ENCODE measurements at places on chromosomes 3 and 15.

DNA sequence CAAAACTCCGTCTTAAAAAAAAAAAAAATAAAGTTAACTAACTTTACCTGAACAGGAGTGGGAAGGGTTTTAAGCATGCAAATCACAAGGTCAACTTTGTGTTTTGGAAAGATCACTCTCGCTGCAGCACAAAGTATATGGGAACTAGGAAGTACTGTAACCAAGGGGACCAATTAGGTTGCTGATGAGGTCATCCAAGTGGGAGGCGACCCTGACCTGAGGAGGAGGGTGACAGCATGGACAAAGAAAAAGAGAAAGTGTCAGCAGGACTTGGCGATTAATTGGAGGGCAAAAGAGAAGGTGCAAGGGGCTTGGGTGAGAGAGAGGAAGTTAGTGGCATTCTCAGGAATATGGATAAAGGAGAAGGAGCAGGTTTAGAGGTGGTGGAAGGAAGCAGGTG lies 89.5 kb upstream of the ZBED2 start:
- no peak overlapping the region for H3K27ac ChIP-seq
- no peak overlapping the region for H3K4me3 ChIP-seq
- no peaks in the 10 kb centered on the region for H3K36me3 ChIP-seq
- H3K27me3 ChIP-seq, result no peaks in the 10 kb centered on the region

GRCh38 chr15:36029606-36030210 lies 483.7 kb upstream of the DPH6 start:
- no peaks in the 10 kb centered on the region for H3K36me3 ChIP-seq
- no peaks in the 10 kb centered on the region for H3K4me1 ChIP-seq
- no peak overlapping the region for H3K27ac ChIP-seq
- DNase-seq, result no peak
- H3K4me3 ChIP-seq, result no peak overlapping the region
- H3K27me3 ChIP-seq, result no peaks in the 10 kb centered on the region

GRCh38 chr3:157810924-157811718 lies 295.1 kb downstream of the SHOX2 start:
- DNase-seq, result no peak
- H3K4me3 ChIP-seq, result no peak overlapping the region
- H3K36me3 ChIP-seq, result no peaks in the 10 kb centered on the region
- no peaks in the 10 kb centered on the region for H3K4me1 ChIP-seq
- no peak overlapping the region for H3K27ac ChIP-seq

DNA sequence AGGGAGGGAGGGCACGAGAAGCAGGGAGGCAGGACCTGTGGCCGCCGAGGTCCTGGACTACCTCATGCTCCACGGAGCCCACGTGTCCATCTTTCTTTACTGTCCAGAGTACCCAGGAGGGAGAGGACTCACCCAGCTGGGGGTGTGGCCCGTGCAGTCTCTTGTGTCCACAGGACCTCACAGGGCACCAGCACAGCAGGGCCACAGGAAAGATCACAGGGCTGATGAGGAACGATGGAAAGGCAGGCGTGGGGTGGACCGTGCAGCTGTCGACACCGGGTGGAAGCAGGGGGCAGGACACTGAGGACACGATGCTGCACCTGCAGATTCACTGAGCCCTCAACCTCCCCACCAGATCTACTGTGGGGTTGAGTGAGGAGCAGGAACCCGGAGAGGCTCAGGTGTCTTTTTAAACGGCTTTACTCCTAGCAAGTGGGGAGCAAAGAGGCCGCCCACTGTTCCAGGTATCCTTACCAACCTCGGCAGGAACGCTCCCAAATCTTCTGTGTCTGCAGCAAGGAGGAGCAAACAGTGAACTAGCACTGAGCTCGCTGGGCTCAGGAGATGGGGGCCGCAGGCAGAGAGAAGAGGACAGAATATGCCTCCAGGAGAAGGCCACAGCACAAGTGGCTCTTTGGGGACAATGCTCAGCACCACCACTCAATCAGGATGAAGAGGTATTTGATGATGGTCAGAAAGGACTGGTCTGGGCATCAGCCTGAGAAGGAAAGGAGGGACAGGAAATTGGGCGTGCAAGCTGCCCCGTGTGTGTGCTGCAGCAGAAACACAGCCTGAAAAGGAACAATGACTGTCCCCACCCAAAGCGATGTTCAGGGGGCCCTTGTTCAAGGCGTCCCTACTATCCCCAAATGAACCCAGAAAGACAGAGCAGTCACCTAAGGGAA lies 198.8 kb downstream of the XXYLT1 start:
- no peak overlapping the region for H3K4me3 ChIP-seq
- DNase-seq, result no peak
- H3K36me3 ChIP-seq, result no peaks in the 10 kb centered on the region
- no peaks in the 10 kb centered on the region for H3K4me1 ChIP-seq
- no peaks in the 10 kb centered on the region for H3K27me3 ChIP-seq

DNA sequence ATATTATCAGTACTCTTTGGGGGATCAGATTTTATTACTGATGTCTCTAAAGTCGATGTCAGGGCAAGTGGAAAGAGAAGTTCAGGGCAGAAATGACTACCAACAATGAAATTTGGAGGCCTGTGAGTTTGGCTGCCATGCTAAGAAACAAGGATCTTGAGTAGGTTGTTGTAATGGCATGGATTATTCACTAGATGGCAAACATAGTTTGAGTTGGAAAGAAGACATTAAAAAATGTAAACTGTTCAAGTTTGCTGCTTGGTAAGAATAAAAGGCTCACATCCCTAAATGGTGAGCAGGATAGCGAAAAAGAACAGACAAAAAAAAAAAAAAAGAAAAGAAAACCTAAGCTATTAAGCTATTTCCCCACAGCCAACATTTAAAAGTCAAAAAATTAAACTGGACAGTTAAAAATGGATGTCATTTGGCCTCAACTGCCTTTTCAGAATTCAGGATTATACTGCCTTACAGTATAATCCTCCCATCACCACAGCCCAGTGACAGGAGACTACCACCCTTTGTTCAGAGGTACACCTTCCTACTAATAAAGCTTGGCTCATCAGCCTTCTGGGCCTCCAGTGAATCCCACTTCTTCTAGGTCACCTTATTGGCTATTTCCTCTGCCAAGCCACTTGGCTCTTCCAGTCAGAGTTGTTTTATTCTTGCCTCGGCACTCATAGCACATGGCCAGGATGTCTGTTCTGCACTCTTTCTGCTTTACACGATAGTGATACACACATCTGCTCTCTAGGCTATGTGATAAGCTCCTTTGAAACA lies 163.7 kb downstream of the PLD1 start:
- H3K27ac ChIP-seq, result no peak overlapping the region
- no peaks in the 10 kb centered on the region for H3K36me3 ChIP-seq
- no peaks in the 10 kb centered on the region for H3K4me1 ChIP-seq
- H3K27me3 ChIP-seq, result no peaks in the 10 kb centered on the region

DNA sequence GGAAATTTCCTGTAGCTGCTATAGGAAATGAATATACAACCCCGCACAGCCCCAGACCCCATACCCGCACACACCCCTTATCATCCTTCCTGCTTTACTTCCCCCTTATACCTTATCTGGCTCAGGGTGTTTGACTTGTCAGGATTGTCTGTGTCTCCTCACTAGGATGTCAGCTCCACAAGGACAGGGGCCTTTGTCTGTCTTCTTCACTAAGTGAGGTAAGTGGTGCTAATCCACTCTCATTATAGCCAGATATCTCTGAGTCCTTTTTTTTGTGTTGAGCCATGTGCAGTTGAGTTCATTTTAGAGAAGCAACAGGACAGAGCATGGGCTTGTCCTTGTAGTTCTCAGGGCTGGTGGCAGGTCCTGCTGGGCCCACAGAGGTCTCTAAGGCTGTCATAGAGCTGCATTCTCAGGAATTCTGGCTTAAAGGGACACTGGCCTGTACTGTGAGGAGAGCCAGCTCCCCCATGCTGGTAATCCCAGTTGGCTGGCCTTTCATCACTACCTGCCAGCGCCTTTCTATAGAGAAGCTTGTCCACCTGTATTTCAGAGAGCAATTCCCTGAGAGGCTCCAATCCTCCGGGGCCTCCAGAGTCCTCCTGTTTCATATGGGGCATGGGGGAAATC lies 9.0 kb downstream of the KY start:
- no peaks in the 10 kb centered on the region for H3K36me3 ChIP-seq
- no peak overlapping the region for H3K4me3 ChIP-seq
- H3K4me1 ChIP-seq, result no peaks in the 10 kb centered on the region
- no peak for DNase-seq
- H3K27ac ChIP-seq, result no peak overlapping the region
- H3K27me3 ChIP-seq, result no peaks in the 10 kb centered on the region

GRCh38 chr3:130725746-130726145 lies 20.9 kb downstream of the PIK3R4 start:
- no peak overlapping the region for H3K27ac ChIP-seq
- no peak overlapping the region for H3K4me3 ChIP-seq
- no peaks in the 10 kb centered on the region for H3K36me3 ChIP-seq
- H3K27me3 ChIP-seq, result no peaks in the 10 kb centered on the region

DNA sequence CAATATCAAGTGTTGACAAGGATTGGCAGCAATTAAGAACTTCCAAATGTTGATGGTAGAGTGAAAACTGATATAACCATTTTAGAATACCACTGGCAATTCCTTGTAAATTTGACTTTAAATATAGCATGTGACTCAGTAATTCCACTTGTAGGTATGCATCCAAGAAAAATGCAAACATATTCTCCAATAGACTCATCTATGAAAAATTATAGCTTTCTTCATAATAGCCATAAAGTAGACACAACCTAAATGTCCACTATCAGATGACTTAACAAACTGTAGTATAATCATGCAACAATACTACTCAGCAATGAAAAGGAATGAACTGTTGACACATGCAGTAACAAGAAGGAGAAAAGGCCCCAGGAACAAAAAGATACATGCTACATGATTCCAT lies 988.1 kb downstream of the FHIT start:
- H3K27me3 ChIP-seq, result no peaks in the 10 kb centered on the region
- H3K4me3 ChIP-seq, result no peak overlapping the region
- DNase-seq, result no peak
- H3K27ac ChIP-seq, result no peak overlapping the region

DNA sequence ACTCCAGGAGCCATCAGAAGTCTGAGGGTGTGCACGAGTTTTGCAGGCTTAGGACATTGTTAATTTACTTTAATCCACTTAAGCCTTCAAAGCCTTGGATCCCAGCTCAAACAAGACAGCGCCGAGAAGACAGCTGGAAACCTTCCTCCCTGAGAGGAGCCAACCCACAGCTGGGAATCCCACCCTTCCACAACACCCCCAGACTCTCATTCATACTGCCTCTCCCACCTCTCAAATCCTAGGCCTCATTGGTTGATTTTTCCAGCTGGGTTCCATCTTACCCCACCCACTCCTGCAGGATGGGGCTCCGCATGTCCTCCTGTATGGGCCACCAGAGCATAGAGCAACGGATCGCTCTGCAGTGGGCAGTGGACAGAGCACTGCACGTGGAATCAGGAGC lies 80.4 kb downstream of the SEMA5B start:
- no peak overlapping the region for H3K27ac ChIP-seq
- H3K4me1 ChIP-seq, result no peaks in the 10 kb centered on the region
- H3K4me3 ChIP-seq, result no peak overlapping the region
- H3K36me3 ChIP-seq, result no peaks in the 10 kb centered on the region

GRCh38 chr3:69817988-69818387 lies 78.7 kb downstream of the MITF start:
- H3K4me1 ChIP-seq, result no peaks in the 10 kb centered on the region
- no peak overlapping the region for H3K4me3 ChIP-seq
- no peak for DNase-seq
- no peak overlapping the region for H3K27ac ChIP-seq
- H3K27me3 ChIP-seq, result no peaks in the 10 kb centered on the region
- H3K36me3 ChIP-seq, result no peaks in the 10 kb centered on the region

DNA sequence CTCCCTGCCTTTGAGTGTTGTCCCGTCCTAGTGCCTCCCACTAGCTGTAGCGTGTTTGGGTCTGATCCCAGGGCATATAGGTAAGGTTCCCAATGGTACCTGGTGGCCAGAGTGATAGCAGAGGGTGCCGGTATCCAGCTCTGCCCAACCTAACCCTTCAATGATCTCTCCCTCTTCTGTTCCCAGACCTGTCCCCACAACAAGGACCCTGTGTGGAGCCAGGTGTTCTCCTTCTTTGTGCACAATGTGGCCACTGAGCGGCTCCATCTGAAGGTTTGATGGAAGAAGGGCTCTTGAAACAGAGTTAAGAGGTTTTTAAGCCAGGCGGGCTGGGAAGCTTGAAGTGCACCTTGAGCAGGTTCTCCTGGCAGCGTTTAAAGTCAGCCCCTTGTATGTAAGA lies 35.5 kb downstream of the ESYT3 start:
- no peak overlapping the region for H3K27ac ChIP-seq
- no peaks in the 10 kb centered on the region for H3K36me3 ChIP-seq
- no peaks in the 10 kb centered on the region for H3K27me3 ChIP-seq

- DNase-seq, result no peak
- no peaks in the 10 kb centered on the region for H3K36me3 ChIP-seq
- H3K27me3 ChIP-seq, result no peaks in the 10 kb centered on the region
Observed at GRCh38 chr3:175001091-175001490, 142.0 kb downstream of the NAALADL2 start.

GRCh38 chr3:68032209-68032608 lies 377.8 kb upstream of the SUCLG2 start:
- DNase-seq, result no peak
- no peak overlapping the region for H3K27ac ChIP-seq
- no peak overlapping the region for H3K4me3 ChIP-seq
- no peaks in the 10 kb centered on the region for H3K27me3 ChIP-seq

- H3K4me3 ChIP-seq, result no peak overlapping the region
- H3K36me3 ChIP-seq, result no peaks in the 10 kb centered on the region
- no peaks in the 10 kb centered on the region for H3K4me1 ChIP-seq
Observed at GRCh38 chr3:106249159-106249558, 380.3 kb upstream of the CBLB start.

DNA sequence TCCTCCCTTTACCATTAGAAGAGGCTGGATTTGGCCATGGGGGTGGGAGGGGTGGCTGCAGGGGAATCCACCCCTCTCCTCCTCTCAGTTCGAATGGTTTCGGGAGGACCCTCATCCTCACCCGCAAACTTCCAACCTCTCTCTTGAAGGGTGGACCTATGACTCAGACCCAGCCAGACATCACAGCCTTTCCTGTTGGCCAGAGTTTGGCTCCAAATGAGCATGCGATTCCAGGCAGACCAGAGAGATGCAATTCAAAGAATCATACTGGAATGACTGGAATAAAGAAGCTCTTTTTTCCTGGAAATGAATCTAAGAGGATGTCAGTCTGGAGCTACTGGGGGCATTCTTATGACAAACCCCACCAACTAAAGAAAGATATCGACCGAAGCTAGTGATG lies 516.7 kb upstream of the MDFIC2 start:
- H3K27me3 ChIP-seq, result no peaks in the 10 kb centered on the region
- no peaks in the 10 kb centered on the region for H3K4me1 ChIP-seq

Measured in upper lobe of left lung (tissue), 6 donors.